ENCODE measurements at places on chromosomes 3 and 15.
A peak's percentile ranks its signal among the peaks of the same experiment; 100 is the strongest.

- no peak for DNase-seq
These were observed 20.1 kb upstream of the SELENOT start for GRCh38 chr3:150583028-150583427.

GRCh38 chr3:177471733-177472480 lies 274.6 kb upstream of the TBL1XR1 start:
- no peak for DNase-seq

DNA sequence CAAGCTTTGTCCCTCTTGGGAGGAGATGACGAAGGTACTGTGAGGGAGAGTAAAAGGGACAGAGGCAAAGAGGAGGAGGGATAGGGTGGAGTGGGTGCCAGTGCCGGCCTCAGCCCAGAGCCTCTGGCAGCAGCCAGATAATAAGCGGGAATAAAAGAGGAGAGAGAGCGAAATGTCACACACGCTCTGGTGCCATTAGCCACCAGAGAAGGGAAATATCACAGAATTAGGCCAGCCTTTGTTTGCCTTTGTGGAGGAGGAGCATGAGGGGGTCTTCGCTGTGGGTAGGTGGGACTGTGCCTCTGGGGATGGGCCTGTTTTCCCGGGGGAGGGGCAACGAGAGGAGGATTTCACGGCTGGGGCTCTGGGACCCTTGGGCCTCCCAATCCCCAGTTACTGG lies 67.8 kb downstream of the LINGO1 start:
- DNase-seq, result no peak

DNA sequence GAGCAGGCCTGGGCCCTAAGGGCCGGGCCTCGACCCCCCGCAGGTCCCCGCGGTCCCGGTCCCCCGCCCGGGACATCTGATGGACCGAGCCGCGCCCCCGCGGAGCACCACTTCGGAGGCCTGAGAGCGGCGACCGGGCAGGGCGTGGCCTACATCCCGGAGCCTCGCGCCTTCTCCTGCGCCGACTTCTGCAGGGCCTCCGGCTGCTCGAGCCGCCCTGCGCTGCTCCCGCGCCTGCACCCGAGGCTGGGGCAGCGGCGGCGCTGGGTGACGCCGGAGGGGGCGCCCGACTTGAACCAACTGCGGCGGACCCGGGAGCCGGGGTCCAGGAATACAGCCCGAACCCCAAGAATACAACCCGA lies 14.9 kb upstream of the GP9 start:
- no peak for DNase-seq

GRCh38 chr3:142618917-142619461 lies 22.8 kb downstream of the PLS1 start:
- no peak for DNase-seq

DNA sequence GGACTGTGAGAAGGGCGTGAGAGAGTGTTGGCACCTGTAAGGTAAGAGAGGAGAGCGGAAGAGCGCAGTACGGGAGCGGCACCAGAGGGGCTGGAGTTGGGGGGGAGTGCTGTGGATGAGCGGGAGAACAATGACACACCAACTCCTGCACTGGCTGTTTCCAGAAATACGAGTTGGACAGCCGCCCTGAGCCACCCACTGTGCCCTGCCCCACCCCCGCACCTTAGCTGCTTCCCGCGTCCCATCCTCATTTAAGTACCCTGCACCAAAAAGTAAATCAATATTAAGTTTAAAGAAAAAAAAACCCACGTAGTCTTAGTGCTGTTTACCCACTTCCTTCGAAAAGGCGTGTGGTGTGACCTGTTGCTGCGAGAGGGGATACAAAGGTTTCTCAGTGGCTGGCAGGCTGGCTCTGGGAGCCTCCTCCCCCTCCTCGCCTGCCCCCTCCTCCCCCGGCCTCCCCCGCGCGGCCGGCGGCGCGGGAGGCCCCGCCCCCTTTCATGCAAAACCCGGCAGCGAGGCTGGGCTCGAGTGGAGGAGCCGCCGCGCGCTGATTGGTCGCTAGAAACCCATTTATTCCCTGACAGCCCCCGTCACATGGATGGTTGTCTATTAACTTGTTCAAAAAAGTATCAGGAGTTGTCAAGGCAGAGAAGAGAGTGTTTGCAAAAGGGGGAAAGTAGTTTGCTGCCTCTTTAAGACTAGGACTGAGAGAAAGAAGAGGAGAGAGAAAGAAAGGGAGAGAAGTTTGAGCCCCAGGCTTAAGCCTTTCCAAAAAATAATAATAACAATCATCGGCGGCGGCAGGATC lies at the start of gene SOX2:
SOX2 (plus strand) TSS at position 601 of the 811 bp plus-strand sequence. CDS start 436 bp downstream, outside the sequence.
- no peak for DNase-seq

- DNase-seq, result no peak
These were observed 3.1 kb downstream of the CIDEC start for GRCh38 chr3:9876991-9877390.

- no peak for DNase-seq
These were observed 587.9 kb downstream of the GBE1 start for GRCh38 chr3:81173514-81173913.

GRCh38 chr15:65062061-65062460 lies 5.7 kb downstream of the RASL12 start:
- no peak for DNase-seq

GRCh38 chr3:120496278-120497002 lies 45.6 kb upstream of the FSTL1 start:
- no peak for DNase-seq

DNA sequence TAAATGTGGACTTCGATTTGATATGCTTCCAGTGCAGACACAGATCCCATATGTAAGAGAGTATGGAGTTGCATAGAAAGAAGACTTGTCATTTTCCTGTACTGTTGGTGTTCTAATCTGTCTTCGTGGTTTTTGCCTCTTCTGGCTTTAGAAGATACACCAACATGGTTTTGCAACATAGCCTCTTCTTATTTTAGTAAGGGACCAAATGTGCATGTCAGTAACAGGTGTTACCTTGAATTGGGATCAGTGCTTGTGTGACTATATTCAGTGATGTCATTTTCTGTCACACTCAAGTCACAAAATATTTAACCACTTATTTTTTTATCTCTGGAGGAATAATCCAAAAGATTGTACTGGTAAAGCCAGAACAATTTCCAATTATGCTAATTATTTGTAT lies 140.4 kb downstream of the SNRPN start:
- DNase-seq, result no peak

DNA sequence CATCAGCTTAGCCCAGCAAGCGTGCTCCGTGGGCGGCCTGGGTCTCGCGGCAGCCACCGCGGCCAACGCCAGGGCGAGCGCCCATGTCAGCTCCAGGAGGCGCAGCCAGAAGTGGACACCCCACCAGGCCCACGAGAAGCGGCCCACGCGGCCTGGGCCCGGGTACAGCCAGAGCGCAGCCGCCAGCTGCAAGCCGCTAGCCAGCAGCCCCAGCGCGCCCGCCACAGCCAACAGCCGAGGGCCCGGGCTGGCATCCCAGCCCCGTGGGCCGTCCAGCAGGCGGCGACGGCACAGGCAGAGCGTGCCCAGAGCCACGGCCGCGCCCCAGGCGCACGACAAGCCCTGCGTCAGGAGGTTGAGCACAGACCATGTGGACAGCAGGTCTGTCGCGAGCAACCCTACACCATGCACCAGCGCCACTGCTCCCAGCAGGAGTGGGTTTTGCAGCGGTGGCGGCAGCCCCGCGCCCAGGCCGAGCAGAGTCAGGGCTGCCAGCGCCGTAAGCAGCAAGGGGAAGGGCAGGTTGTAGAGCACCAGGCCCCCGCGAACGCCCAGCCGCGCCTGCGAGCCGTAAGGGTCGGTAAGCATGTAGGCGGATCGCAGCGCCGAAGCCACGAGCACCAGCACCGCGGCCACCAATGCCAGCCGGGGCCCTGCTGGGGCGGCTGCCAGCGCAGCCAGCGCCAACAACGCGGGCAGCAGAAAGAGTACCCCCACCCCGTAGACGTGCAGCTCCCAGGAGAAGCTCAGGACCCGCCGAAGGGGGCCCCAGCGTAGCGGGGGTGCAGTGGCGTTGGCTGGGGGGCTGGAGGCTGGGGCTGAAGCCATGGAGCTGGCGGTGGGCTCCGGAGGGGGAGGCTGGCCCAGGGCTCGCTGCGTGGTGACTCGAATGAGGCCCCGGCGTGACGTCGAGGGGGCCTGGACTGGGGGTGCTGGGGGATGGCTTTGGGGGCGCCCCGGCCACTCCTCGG lies 4.9 kb downstream of the PRRT3 start:
- no peak for DNase-seq

- DNase-seq, result peak; percentile 80
These were observed 42.4 kb upstream of the SLC41A3 start for GRCh38 chr3:126126286-126126685.

- DNase-seq, result no peak
These were observed 1249.8 kb downstream of the NSUN3 start for GRCh38 chr3:95312650-95313049.

GRCh38 chr15:81966631-81967030 lies 79.2 kb downstream of the MEX3B start:
- no peak for DNase-seq

DNA sequence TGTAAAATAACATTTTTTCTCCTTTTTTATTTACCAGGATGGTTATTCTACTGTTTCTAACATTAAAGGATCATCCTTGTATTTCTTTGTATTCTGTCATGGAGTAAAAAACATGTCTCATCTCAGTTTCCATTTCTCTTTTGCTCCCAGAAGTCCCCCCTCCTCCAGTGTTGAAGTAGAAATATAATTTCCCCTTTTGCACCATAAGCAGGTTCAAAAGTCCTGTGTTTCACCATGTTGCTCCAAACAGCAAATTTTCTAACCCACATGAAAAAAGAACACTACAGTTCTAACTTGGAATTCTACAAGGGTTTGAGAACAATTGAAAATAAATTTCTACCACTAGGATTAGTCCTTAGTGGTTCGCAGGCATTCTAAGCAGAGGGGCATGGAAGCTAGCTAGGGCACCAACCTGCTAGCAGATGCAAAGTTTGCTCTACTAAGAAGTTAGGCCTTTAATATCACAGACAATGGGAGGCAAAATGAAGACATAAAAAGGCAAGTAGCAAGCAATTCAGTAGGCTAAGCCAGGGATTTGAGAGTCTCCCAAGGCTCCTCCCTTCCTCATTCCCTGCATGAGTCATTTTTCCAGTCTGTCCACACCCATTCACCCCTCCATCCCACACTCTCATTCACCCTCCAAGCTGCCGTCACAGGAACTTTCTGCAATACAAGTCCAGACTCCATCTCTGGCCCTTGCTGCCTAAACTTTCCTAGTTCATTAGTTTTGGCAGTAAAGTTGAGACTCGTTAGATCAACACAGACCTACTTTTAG lies 2.3 kb upstream of the MBNL1 start:
- DNase-seq, result no peak

GRCh38 chr3:174072675-174073074 lies 675.1 kb downstream of the NLGN1 start:
- DNase-seq, result no peak

GRCh38 chr15:59197454-59197853 lies 9.2 kb upstream of the LDHAL6B start:
- DNase-seq, result no peak

GRCh38 chr3:185744997-185745843 lies 79.6 kb downstream of the IGF2BP2 start:
- DNase-seq, result no peak

All from mesenteric fat pad (tissue), 1 donor.